ENCODE measurements at places on chromosomes 6 and 20.

GRCh38 chr6:144647971-144648651 is 363.0 kb downstream of the UTRN start:
- no peak for DNase-seq

- no peak for DNase-seq
Observed at GRCh38 chr6:1481286-1481685, 91.9 kb downstream of the FOXF2 start.

DNA sequence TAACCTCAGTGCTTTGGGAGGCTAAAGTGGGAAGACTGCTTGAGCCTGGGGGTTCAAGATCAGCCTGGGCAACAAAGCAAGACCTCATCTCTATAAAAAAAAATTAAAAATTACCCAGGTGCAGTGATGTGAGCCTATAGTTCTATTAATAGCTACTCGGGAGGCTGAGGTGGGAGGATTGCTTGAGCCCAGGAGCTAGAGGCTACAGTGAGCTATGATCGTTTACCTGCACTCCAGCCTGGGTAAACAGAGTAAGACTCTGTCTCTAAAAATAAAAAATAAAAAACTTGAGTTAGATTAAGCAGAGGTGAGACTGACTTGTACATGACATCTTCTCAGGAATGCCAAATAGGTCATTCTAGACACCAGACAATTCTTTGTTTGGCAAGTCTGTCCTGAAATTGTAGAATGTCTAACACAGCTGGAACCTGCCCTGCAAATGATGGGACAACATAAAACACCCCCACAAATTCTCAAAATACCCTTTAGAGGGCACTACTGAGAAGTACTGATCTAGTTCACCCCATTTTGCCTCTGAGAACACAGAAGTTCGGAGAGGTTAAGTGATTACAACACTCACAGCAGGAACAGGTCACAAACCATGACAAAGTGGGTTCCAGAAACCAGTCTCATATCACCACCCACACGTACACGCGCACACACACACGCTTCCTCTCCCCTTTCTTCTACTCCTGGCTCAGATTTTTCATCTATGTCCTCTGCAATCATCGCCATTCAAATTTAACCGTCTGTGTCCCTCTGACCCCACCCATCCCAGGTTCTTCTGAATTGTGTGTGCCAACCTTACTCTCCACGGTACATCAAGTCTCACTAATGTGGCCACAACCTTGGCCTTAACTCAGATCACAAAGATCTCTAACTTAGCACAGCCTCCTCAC is 38.3 kb downstream of the ARHGAP18 start:
- peak; percentile 89 for DNase-seq

- DNase-seq, result no peak
Observed at GRCh38 chr6:38248500-38249234, 391.1 kb downstream of the BTBD9 start.

DNA sequence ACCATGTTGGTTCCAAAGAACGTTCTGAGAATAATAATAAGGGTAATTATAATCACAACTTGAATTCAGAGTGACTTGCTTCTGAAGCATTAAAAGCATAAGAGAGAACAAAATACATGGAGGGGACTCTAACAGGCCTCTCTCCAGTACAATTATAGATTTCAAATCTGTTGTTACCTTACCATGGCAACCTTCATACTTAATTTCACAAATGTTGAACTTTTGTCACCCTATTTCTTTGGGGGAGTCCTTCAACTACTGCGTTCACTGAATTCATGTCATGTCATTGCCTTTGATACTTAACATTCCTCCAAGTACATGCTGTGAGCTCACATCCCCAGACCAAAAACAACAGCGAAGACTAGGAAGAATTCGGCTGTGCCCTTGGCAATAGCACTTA is 104.0 kb downstream of the MKKS start:
- no peak for DNase-seq

DNA sequence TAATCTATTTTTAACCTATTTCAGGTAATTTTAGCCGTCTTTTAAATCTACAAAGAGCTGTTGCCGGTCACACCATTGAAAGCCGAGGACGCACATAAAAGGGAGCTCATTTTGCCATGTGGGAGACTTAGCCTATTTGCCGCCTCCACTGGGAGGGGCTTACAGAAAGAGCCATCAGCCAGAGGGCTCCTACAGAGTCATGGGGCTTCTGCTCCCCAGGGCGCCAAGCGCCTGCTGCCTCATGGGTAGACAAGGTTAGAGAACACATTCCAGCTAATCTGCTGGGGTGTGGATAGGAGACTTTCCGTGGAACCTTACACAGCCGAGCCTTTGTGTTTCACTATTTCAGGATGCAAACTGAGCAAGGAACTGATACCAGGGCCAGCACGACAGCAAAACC is 12.6 kb downstream of the PCMTD2 start:
- DNase-seq, result no peak

DNA sequence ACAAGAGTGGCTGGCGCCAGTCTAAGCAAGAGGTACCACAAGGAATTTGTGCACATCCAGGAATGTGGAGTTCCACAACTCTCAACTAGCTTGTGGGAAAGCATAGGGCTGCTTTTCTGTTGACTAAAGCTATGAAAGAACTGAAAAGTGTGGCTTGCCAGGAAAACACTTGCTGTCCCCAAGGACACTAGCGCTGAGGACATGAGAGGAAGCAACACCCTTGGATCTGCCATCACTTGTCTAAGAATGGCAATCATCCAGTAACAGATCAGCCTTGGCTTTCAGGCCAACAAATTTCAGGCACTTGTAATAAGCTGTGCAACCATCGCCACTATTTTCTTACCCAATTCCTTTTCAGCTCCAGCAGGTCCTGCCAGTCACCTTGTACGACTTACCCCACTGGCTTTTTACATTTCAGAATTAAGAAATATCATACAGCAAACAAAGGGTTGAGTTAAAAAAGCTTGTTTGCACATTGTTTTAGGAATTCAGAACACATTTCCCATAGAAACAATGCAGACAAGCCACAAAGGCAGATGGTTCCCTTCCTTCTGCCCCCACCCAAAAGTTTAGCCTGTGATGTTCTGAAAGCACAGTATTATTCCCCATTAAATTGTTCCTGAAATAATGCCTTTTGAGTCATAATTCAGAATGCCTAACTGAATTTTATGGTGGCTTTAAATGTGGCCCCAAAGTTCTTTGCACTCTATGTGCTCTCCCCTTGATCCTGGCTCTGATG is 57.9 kb upstream of the SSTR4 start:
- DNase-seq, result no peak

DNA sequence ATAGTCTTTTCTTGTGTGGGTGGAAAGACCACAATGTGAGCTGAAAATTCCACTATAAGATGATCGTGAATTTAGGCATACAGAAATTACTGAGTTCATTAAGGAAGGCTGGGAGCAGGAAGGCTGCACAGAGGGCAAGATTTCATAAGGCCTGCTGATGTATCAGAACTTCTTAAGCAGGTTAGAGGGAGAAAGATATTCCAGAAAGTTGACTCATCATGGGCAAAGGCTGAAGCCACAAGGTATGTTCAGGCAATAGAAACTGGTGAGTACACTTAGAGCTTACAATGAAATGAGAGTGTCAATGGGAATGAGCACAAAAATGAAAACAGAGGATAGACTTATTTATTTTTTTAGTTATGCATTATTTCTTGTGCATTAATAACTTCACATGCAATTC is 618.6 kb downstream of the CBLN4 start:
- DNase-seq, result no peak

DNA sequence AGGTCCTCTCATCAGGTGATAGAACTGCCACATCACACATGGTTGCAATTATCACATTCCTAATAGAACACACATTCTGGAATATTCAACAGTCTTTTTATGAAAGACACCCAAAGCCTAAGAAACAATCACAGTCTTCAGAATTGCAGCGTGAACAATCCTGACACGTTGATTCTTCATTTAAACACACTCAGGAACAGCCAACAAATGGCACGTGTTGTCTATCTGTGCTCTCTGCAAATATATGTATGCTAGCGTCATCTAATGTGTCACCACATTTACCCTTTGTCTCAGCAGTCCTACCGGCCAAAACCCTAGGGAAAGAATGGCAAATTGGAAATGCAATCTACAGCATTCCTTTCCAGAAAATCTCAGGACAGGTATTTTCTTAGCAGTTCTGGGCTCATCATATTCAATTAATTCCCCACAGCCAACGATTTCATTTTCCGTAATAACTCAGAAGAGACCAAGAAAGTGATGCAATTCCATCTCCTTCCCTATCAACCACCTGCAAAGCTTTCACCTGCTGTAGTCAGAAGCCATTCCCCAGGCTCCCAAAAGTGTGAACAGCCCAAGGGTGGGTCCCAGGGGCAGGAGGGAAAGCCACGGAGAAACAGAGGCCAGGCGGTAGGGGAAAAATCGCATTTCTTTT is 280.3 kb upstream of the JARID2 start:
- DNase-seq, result no peak

DNA sequence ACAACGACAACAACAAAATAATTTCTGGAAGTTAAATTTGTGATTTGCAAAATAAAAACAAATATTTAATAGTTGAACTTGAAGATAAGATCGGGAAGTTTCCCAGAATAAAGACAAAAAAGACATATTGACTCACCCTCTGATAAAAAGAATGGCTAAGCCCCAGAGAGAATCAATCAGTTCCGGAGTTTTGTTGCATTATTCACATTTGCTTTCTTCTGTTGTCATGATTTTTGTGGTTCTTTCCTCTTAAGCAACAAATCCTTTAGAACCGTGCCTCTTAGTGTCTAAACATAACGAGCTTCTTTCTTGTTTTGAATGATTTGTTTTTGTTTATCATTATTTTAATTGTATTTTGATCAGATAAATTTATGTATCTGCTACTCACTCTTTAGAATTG is 337.7 kb upstream of the PRND start:
- DNase-seq, result no peak

DNA sequence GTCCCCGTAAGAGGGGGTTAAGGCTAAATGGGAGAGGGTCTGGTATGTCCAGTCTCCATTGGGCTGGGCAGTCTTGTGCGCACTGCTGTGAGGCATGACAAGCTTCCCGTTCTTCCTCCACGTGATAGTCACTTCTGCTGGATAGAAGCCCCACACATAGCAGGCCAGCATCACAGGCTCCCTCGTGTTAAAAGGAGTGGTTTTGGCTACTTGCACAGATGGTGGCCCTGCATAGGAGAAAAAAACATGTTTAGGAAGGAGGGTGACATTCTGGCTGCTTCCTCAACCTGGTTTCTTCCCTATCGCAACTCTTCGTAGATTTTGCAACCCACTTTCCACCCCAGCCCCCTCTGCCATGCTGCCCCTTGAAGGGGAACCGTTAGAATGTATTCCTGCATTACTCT is 3.6 kb downstream of the HLA-DMB start:
- DNase-seq, result no peak

- no peak for DNase-seq
Observed at GRCh38 chr20:62737271-62737811, 28.7 kb downstream of the NTSR1 start.

- DNase-seq, result peak; percentile 79
Observed at GRCh38 chr6:166942393-166943168, 13.8 kb downstream of the RNASET2 start.

DNA sequence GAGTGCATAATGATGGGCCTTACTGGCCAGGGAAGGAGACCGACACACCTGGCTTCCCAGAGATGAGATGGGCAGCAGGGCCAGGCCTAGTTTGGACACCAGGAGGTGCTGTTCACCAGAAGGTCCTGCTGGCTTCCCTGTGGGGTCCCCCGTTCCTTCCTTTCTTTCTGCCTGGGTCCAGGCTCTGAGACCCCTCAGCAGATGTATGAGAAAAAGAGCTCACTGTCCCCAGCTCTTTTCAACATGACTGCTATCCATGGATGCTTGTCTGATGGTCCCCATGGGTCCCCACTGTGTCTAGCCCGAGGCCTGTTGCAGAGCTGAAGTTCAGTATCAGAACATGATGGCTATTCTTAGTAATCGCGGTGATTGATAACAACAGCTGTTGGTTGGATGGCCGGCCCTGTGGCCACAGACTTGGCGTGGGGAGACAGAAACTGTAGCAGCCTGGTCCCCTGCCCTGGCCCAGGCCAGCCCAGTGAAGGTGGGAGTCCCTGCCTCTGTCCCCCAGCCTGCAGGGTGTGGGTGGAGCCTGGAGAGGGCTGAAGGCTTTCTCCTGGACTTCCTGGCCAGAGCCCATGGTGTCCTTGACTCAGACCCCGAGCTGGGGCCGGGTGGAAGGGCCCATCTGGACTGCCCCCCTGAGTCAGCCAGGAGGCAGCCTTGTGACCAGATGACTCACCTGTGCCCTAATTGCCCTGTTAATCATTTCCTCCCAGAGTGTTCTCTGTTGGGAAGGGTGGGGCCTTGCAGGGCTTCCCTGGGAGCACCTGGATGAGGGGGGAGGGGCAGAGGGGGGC is 9.9 kb upstream of the BAK1 start:
- DNase-seq, result peak; percentile 47

DNA sequence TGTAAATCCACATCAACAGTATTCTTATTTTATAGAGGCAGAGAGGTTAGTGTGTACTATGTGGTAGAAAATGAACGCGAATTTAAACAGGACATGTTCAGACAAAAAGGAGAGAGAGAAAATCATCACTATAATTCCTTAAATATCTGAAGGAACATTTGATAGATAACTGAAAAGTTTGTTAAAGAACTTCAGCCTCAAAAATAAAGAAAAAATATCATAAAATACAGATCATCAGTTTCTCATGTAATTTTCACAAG is 169.2 kb downstream of the PTPRK start:
- DNase-seq, result no peak

- DNase-seq, result no peak
Observed at GRCh38 chr6:140073456-140073855, 699.0 kb upstream of the CITED2 start.

DNA sequence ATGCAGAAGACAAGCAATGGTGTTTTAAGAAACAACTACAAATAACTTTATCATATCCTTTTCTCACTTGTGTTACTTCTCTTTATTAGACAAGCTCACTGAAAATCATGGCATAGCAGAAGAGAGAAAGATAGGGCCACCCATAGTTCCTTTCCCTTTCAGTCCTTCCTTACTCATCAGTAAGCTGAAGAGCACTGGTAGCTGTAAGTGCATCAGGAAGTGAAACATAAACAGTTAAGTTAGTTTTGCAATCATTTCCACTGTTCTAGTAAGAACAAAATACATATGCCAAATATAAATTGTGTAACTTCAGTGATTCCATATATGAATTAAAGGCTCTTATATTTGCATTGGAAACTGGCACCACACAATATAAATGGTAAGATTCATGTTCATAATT is 220.1 kb downstream of the HACE1 start:
- DNase-seq, result peak; percentile 3

GRCh38 chr6:2433266-2433665 is 187.9 kb upstream of the GMDS start:
- DNase-seq, result no peak

GRCh38 chr6:164859816-164860215 is 449.6 kb downstream of the C6orf118 start:
- DNase-seq, result no peak

GRCh38 chr6:131766631-131767030 is 41.2 kb upstream of the ENPP1 start:
- DNase-seq, result no peak

- DNase-seq, result no peak
Observed at GRCh38 chr6:75755704-75756103, 6.7 kb downstream of the MYO6 start.

DNA sequence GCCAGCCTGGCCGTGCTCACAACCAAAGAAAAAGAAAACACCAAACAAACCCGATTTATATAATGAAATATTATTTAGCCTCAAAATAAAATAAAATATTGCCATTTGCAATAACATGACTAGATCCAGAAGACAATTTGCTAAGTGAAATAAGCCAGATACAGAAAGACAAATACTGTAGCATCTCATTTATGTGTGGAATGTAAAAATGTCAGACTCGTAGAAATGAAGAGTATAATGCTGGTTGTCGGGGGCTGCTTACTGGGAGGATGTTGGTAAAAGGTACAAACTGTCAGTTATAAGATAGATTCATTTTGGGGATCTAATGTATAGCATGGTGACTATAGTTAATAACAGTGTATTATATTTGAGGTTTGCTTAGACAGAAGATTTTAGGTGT is 269.7 kb downstream of the THBS2 start:
- no peak for DNase-seq
